Umbilical cord (tissue), 2 donors: ENCODE measurements at places on chromosomes 11 and 22. TPM values are rescaled to one million over a fixed set of nuclear protein-coding genes. Genes with fewer than 3 reads are reported as not detected.

The LUZP2 gene
- 30.3 TPM for total RNA-seq

The OR5B21 gene
- not detected for total RNA-seq

The AIFM3 gene
- not detected for total RNA-seq

The CCDC81 gene
- total RNA-seq: 64.3 TPM

The RAB3IL1 gene
- total RNA-seq: 10.1 TPM

The OR51B4 gene
- 3.1 TPM for total RNA-seq

The RTN3 gene
- 56.6 TPM for total RNA-seq

The DUSP8 gene
- 2.4 TPM for total RNA-seq

The UPK3A gene
- total RNA-seq: not detected

The DTX4 gene
- 5.5 TPM for total RNA-seq

The MS4A8 gene
- 4.1 TPM for total RNA-seq

DNA sequence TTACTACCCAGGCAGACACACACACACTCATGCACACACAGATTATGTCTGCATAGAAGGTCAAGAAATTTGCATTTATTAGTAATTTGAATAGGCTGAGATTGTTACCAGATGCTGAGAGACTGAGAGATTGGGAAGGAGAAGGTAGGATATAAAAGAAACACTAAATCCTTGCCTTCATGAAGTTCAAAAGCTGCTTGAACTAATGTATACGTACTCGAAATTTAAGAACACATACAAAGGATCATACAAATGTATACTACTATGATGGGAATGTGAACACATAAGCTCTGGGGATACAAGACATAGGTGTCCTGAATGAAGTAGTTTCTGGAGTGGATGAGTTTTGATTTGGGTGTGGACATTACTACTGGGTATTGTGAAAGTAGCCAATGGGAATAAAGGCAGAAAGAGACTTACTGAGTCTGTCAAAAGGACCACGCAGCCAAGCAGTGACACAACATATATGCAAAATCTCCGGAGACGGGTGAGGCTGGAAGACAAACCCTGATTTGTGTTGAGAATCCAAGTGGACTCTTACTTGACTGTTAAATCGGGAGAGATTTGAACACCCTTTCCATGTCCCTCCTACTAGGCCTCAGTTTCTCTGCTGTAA, 7.3 kb upstream of the PKNOX2 start:
- peak; percentile 47 for DNase-seq

DNA sequence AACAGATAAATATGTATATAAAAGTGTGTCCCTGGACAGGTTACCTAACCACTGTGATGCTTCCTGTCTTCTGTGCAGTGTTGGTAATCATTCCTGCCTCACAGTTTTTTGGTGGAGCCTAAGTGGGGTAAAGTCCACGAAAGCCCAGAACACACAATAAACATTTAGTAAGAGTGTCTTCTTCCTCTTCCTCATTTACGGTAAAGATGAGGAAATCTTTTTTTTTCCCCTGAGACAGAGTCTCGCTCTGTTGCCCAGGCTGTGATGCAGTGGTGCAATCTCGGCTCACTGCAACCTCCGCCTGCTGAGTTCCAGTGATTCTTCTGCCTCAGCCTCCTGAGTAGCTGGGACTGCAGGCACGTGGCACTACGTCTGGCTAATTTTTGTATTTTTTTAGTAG, 117.1 kb downstream of the LDLRAD3 start:
- no peak for DNase-seq

DNA sequence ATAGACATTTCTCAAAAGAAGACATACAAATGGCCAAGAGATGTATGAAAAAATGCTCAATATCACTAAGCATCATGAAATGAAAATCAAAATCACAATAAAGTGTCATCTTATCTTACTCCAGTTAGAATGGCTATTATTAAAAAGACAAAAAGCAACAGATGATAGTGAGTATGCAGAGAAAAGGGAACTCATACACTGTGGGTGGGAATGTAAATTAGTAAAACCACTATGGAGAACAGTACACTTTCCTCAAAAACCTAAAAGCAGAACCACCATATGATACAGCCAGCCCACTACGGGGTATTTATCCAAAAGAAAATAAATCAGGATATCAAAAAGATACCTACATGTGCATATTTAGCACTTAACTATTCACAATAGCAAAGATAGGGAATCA, 700.0 kb upstream of the ANO5 start:
- DNase-seq: no peak

- no peak for DNase-seq
Measured at GRCh38 chr11:80937842-80938241, 1497.0 kb upstream of the TENM4 start.

DNA sequence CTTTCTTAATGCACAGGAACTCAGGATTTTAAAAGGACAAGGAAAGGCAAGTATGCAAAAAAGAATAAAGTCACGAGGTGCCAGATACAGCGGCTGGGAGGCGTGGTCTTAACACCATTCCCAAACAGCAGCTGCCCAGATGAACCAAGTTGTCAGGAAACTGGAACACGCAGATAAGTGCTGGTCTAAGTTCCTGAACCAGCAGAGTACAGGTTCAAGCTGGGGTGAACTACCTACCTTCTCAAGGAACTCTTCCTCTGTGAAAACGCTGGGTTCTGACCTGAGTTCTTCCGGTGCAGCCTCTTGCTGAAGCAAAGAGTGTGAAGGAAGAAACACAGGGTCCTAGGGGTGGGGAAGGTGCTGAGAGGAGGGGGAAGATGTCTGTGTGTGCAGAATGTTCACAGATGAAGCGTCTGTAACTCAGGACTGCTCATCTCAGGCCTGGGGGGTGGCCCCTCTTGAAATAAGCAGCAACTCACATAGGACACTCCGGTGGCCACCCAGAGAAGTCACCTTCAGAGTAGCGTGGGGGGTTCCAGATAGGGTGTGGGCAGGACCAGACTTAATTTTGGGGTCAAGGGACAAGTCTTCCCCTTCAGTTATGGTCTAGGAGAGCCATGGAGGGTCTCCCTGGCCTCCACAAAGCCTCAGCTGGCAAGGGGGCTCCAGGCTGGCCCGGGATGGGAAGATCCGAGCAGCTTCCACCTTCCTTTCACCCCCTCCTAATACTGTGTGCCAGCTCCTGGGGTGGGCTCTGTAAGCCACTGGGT, 3.2 kb downstream of the TPST2 start:
- DNase-seq: peak; percentile 22

- no peak for DNase-seq
Measured at GRCh38 chr11:118887206-118887605, 3.5 kb downstream of the CXCR5 start.

DNA sequence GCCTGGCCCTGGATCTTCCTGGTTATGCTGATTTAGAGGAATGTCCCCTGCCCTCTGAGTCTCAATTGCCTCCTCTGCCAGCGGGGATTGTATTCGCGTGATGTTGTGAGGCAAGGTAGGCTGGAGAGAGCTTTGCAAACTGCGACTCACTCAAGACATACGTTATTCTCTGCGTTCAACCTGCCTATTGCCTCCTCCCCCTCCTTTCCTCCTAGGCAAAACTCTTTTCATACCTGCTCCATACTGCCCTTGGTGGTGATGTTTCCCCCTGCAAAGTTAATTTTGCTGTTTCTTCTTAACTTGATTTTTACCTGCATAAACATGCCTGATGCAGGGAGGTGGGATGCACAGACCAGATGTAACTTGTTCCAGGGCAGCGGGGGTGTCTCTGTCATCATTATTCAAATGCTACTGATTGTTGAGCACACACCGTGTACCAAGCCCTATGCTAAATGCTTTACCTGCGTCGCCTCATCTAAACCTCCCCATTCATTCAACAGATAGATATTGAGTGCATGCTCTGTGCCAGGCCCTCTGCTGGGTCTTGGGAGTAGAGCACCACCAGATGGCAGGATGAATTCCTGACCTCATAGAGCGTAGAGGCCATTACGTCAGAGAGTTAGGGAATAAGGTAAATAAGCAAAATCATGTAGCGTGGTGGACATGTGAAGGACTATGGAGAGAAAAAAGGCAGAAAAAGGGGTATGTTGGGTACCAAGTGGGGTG, 29.0 kb downstream of the SGSM1 start:
- DNase-seq: peak; percentile 40

- no peak for DNase-seq
Measured at GRCh38 chr11:43895601-43896000, 15.0 kb downstream of the ALKBH3 start.

- no peak for DNase-seq
Measured at GRCh38 chr11:115802641-115803040, 298.4 kb upstream of the CADM1 start.

- DNase-seq: peak; percentile 67
Measured at GRCh38 chr11:76206327-76207081, at the start of gene WNT11. WNT11 (minus strand) TSS chr11:76206502; CDS start chr11:76206407, 95 bp downstream.

GRCh38 chr11:26860895-26861294, 133.0 kb upstream of the FIBIN start:
- DNase-seq: no peak

GRCh38 chr11:60394666-60395380, 1.4 kb upstream of the MS4A14 start:
- no peak for DNase-seq

GRCh38 chr22:48807155-48807554, 1020.5 kb downstream of the BRD1 start:
- DNase-seq: no peak

GRCh38 chr11:69774354-69775162, 583 bp downstream of the FGF4 start:
- no peak for DNase-seq

- no peak for DNase-seq
Measured at GRCh38 chr11:75771646-75772410, 3.2 kb downstream of the DGAT2 start.

- DNase-seq: no peak
Measured at GRCh38 chr11:107232451-107232850, 214.2 kb upstream of the GUCY1A2 start.

DNA sequence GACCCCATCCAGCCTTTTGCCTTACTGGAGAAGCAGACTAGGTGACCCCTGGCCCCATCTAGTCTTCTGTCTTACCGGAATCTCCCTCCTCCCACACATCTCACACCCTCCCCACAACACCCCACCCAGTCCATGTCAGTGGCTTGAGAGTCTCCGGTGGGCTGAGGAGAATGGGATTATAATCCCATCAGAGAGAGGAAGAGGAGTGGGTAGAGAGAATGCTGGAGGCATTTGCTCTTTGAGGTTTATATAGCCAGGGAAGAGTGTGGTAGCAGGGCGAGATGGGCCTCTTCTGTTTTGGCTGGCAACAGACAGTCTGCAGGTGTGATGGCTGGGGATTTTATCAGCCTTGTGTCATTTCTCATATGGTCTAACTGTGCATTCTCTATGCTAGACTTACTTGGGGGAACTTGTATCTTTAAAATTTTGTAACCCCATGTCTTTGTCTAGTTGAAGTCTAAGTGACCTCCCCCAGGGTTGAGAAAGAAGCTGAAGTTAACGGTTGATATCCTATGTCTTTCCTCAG, 50.3 kb downstream of the GRAMD1B start:
- no peak for DNase-seq

DNA sequence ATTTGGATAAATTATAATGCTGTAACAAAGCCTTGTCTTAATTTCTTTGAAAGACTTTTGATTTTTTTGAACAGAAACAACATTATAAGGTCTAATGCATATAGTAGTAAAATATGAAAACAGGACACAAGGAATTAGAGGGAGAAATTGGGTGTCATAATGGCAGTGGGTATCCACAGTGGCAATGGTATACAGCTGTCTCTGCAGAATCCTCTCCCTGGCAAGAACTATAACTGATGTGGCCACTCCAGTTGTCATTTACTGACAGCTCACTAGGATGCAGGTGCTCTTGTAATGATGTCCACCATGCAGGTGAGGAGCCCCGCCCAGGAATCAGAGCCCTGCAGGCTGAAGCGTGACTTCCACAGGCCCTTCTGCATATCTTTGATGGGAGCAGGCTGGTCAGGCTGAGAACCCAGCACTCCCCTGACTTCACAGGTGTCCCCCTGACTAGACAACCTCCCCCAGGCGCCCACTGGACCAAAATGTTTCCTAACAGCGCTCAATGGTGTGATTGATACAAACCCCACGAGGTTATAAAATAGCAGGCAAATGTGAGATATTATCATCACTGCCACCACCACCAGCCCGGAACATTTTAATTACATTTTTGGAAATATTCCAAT, 32.8 kb upstream of the SERPIND1 start:
- DNase-seq: no peak

GRCh38 chr11:11594162-11594561, 27.6 kb downstream of the GALNT18 start:
- no peak for DNase-seq

DNA sequence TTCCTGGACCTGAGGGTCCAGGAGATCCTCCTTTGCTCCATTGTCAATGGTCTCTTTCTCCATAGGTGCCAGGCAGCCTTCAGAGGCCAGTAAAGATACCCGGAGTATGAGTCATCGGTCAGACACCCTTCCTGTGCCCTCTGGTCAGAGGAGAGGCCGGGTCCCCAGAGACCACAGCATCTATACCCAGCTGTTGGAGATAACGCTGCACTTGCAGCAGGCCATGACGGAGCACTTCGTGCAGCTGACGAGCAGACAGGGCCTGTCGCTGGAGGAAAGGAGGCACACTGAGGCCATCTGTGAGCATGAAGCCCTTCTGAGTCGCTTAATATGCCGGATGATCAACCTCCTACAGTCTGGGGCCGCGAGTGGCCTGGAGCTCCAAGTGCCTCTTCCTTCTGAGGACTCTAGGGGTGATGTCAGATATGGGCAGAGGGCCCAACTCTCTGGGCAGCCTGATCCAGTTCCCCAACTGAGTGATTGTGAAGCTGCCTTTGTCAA, at the start of gene ACCSL:
TSS of gene ACCSL (plus strand) at position 51 of the 501 bp plus-strand sequence. CDS start at position 107, 56 bp downstream.
- no peak for DNase-seq

- peak; percentile 88 for DNase-seq
Measured at GRCh38 chr22:41940832-41941765, 5.9 kb downstream of the CENPM start.

DNA sequence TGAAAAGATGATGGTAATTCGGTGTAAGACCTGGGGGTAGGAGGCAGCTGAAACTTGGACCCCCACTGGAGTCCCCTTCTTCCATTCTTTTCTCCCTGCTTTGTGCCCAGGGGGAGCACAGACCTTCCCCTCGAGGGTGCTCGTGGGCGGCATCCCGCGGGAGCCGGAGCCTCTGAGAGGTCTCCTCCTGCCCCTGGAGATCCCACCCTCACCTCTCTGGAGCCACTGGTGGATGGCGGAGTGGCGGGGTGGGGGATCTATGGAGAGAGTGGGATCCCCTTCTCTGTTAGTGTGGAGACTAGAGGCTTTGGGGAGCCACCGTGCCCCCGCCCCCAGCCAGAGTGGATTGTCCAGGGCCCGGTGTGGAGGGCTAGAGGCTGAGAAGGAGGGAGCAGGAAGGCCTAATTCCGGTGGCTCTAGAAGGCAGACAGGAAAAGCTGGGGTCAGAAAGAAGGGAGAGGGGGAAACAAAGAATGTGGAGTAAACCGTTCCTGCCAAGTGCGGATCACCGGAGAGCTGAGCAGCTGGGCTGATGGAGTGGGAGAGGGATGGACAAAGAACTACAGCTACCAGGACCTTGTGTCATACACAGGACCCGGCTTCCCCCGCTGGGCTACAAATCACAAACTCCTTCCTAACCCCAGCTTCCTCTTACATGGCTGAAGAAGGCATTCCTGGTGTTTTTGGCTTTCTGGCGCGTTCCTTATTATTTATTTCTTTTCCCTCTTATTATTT, 41.9 kb downstream of the KCNJ1 start:
- no peak for DNase-seq

DNA sequence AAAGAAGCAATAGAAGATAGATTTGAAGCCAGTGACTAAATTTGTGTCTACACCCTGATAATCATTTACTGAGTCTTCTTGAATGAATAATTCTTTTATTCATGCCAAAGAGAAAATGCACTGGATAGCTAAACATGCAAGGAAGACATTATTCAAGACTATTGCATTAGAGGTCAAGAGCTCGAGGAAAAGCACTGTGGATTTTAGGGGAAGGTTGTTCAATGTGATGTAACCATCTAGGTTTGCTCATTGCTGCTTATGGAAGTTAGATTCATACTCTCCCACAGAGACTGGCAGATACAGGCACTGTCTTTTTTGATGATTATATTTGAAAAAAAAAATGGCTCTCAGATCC, 682.1 kb downstream of the KCNA4 start:
- DNase-seq: no peak
